ENCODE measurements at places on chromosomes 1 and 21.

GRCh38 chr21:45943630-45944540 is 37.7 kb upstream of the COL6A1 start:
- no peak for DNase-seq

DNA sequence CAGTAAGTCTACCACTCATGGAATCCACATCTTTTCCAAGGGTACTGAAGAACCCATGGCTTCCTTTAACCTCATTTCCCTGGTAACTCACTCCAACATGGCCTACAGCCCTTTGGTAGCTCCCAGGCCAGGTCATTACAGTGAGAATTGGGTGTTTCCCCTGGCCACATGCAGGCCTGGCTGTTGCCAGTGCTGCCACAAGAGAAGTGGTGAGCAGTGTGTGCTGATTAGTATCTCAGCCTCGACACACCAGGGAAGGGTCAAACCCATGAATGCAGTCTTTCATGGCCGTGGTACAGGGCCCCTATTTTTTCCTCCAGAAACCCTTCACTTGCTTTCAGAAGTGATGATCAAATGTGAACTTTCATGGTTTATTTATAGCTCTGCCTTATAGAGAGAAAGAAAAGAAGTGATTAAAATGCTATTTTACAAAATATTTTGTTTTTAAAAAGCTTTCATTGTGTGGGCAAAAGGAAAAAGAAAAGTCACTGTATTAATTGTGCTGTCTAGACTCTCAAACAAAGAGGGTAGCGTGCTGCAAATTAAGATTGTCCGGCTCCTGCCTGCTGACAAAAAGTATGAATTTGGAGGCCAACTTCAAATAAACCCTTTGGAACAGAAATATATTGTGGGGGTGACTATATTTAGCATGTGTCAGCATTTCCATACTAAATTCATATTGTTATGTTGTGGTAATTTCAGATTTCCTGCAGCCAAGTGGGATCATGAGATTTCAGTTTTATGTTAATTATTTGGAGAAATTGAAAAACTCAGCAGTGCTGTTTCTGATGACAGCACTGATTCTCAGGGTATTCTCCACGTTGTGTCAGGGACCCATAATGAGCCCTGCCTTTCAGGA is 62.0 kb upstream of the HOOK1 start:
- no peak for DNase-seq

GRCh38 chr1:212917134-212917485 is 33.2 kb upstream of the VASH2 start:
- DNase-seq: no peak

DNA sequence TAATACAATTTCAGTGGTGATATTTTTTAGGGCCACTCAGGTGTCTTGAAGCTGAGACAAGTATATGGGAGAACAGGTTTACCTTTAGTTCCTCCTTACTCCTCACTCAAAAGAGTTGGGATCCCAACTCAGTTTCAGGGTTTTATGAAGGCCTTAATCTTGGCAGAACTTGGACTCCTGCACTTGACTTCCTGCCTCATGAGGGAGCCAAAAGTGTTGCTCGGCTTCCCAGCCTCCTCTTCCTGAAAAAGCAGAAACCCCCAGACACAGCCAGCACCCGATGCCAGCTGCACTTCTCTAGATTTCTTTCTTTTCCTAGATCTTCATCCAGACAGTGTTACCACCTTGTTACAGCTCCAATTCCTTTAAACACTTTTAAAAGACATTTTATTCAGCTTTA is 70.8 kb upstream of the TMPRSS2 start:
- DNase-seq: no peak

DNA sequence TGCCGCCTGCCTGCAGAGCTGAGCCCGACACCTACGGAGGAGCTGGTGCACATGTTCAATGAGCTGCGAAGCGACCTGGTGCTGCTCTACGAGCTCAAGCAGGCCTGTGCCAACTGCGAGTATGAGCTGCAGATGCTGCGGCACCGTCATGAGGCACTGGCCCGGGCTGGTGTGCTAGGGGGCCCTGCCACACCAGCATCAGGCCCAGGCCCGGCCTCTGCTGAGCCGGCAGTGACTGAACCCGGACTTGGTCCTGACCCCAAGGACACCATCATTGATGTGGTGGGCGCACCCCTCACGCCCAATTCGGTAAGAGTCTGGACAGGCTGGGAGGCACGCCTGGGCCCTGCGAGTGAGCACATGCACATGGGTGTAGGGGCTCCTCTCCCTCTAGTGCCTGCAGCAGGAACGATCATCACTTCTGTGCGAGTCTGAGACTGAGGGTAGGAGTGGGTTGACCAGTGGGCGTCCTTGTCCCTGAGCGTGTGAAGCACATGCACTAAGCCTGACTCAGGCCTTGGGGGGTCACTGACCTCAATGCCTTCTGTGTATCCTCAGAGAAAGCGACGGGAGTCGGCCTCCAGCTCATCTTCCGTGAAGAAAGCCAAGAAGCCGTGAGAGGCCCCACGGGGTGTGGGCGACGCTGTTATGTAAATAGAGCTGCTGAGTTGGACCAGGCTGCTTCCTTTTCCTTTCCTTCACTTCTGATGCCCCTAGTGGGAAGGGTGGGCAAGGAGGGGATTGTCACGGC is 6.9 kb downstream of the DMAP1 start:
- DNase-seq: no peak

- DNase-seq: no peak
These were observed 10.6 kb upstream of the RUNX1 start for GRCh38 chr21:35059742-35060141.

- no peak for DNase-seq
These were observed 52.6 kb downstream of the ZNF644 start for GRCh38 chr1:90969241-90969640.

- no peak for DNase-seq
These were observed 26.2 kb upstream of the LYST start for GRCh38 chr1:235892734-235893413.

DNA sequence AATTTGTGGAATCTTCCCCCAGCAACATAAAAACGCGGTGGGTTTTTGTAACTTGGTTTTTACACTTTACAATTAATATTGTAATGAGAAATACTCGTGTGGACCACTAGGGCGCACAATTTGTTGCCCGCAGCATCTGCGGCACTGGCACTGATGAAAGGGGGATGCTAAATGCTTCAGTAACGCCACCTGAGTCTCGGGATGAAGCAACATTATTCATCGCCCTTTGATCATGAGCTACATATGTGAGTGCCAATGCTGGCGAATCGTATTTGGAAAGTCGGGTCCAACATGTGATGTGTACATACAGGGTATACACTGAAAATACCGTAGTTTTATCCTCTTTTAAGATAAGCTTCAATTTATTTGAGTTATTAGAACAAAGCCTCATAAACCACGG is 34.2 kb upstream of the COX20 start:
- DNase-seq: no peak

DNA sequence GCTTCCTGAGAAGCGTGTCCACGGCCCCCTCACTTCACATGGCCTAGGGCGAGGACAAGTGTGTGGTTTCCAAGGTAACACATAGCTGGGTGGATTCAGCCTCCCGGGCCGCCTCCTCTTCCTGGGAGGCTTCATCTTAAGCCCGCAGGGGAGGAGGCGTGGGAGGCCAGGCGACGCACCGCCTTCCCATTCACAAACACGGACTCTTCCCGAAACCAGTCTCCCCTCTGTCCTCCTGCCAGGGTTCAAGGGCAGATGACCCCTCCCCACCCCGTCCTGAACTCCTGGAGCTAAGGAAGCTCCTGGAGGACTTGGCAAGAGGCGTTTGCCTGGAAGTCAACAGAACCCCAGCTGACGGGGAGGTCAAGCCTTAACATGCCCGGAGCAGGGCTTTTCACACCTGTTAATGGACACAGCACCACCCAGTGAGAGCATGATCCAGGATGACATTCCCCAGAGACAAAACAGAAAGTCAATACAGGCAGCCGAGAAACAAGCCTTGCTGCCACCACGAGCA is 56.7 kb downstream of the KCNN3 start:
- no peak for DNase-seq

DNA sequence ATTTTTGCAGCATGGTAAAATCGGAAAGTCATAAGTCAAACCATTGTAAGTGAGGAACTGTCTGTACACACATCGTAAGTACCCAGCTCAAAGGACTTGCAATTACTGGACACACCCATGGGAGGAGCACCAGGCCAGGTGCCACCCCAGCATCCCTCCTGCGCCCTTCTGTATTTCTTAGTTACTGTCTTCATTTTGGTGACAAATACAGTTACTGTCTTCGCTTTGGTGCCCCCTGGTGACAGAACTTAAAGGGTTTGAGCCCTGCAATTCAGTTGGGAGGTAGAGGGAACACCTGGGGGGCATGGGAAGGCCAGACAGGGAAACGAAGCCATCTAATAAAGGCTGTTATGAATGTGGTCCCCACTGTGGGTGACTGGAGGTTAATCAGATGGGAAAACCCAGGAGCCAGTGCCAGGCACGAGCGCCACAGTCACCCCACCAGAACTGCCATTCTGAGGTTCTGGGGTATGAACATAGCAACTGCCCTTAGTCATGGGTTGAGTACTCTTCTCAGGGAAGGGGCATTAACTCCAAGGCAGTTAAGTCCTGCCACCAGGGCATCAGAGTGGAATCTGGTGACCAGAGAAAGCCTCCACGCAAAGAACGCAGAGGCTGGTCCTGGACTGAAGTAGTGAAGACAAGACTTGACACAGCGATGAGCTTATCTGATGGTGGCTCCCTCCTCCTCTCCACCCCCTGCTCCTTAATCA is 612.9 kb downstream of the PTPRU start:
- DNase-seq: no peak

DNA sequence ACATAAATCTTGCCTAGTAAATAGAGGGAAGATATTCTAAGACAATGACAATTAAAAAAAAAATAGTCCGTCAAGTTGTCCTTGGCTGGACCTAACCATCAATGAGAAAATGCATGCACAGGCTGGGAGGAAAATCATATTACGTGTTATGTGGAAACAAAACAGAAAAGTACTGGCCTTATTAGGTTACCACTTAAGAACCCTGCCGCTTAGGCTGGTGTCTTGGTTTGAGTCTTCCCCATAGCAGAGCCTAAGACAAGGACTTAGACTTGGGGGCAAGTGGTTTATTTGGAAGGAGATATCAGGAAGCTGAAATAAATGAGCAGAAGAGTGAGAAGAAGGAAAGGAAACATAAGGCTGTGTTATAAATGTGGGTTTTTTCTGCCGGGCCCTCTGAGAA is 186.4 kb downstream of the MRPL39 start:
- DNase-seq: no peak

DNA sequence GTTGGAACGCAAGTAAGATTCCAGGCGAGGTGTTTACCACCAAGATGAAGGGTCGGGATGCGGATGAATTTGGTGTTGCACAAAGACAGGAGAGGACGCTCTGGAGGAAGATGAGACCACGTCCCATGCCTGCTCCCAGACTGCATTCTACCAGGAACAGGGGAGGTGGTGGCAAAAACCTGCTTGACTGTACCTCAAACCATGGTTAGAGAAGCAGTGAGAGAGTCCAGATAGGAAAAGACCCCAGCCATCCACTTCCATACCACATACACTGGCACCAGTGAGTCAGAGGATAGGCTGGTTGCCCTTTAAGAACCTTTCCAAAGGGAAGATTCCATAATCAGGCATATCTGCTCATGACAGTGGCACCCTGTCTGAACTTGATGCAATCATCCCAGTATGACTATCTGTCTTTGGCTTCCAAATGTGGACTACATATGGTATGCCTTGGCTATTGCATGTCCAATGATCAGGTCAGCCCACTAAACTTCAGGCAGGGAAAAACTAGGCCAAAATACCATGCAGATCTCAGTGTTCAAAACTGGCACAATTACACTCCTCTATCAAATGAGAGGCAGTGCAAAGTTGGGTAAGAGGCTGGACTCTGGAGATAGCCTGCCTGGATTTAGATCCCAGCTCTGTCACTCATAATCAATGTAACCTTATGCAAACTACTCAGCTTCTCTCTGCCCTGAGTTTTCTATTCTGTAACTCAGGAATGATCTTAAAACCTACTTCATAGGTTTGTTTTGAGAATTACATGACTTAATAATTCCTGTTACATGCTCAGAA is 20.6 kb downstream of the NPR1 start:
- no peak for DNase-seq

GRCh38 chr21:42423685-42424084 is 20.0 kb downstream of the UBASH3A start:
- DNase-seq: no peak

GRCh38 chr1:69737527-69738185 is 169.9 kb downstream of the LRRC7 start:
- no peak for DNase-seq

DNA sequence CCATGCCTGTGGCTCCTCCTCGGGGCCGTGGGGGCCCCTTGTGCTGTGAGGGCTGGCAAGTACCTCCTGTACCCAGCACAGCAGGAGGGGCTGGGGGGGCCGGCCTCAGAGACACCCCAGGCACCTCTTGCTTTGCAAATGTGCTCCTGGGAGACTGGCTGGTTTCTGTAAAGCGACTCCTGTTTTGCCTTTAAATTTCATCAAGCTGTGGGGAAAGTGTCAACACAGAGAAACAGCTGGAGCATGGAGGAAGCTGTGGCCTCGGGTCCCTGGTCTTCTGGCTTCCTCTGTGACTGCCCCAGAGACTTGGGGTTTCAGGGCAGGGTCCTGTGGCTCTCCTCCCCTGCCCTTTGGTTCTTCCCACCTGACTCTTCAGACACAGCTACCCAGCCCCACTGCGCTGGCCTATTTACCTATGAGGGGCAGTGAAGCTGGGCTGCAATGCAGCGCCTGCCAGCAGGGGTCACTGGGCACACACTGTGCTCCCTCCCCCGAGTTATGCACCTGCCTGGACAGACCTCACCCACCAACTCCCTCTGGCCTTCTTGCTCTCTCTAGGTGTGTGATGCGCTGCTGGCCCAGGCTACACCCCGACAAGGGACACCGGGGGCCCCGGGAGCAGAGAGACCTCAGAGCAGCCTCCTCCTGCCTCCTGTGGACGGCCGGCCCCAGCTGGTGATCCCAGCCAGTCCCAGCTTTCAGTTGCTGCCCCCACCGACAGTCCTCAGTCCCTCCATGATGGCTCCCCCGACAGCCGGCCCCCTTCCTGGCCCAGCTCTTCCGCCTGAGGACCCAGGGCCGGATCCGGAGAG is 17.6 kb upstream of the PEX10 start:
- DNase-seq: no peak

Data from activated gamma-delta T cell (primary cell).